Right renal pelvis (tissue), 4 donors: ENCODE measurements at places on chromosomes 5 and 9. TPM values are rescaled to one million over a fixed set of nuclear protein-coding genes. Genes with fewer than 3 reads are reported as not detected.

ZBTB6 gene
- polyA plus RNA-seq: 17.2 TPM

RNF183 gene
- 6.9 TPM for polyA plus RNA-seq

GRCh38 chr9:130979591-130980385, 29.2 kb upstream of the LAMC3 start:
- DNase-seq: no peak

LHX3 gene
- polyA plus RNA-seq: not detected

GRCh38 chr5:162769019-162769418, 668.4 kb upstream of the CCNG1 start:
- DNase-seq: no peak

SMIM33 gene
- not detected for polyA plus RNA-seq

ZFP37 gene
- 14.4 TPM for polyA plus RNA-seq

DNA sequence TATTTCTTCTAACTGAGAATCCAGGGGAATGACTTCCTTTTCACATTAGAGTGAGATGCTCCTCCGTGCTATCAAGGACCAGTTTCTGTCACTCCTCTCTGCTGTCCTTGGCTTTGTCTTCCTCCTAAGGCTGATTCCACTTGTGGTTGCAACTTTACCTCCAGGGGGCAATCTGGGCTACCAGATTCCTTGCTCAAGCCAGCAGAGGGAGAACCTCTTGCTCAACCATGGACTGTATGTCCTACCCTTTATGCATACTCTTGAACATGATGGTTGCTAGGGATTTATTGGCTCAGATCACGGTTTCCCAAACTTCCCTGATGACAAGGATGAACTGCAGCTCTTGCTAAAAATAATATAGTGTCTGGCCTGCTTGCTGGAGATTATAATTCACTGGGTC, 24.0 kb downstream of the NNT start:
- no peak for DNase-seq

DNA sequence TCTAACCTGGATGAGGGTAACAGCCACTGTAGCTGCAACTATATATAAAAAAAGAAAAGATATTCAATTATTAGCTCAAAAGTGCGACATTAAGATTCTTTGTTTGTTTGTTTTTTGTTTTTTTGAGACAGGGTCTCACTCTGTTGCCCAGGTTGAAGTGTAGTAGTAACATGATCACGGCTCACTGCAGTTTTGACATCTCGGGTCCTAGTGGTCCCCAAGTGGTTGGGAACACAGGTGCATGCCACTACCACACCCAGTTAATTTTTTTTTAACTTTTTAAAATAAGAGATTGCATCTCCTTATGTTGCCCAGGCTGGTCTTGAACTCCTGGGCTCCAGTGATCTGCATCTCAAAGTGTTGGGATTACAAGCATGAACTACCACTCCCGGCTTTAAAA, 61.8 kb downstream of the MEF2C start:
- no peak for DNase-seq

GRCh38 chr5:150022158-150022531, 21.6 kb downstream of the HMGXB3 start:
- DNase-seq: no peak

GFPT2 gene
- 4.2 TPM for polyA plus RNA-seq

TXN gene
- polyA plus RNA-seq: 248 TPM

DNA sequence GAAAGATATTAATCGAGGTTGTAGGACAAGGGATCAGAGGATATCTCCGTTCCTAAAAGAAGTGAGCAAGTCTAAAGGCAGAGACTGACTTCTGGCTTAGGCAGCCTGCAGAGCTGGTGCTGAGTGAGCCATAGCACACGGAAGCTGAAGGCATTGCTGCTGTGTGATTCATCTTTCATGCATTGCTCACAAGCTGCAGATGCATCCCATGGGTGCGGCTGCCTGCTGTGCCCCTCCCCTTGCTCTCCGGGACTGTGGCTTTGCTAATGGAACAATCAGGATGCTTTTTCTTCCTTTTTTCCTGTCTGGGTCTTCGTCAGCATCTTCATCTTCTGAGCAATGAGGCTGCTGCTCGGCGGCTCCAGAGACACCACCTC, 341.4 kb downstream of the DIRAS2 start:
- DNase-seq: no peak

PRDM9 gene
- polyA plus RNA-seq: not detected

DNA sequence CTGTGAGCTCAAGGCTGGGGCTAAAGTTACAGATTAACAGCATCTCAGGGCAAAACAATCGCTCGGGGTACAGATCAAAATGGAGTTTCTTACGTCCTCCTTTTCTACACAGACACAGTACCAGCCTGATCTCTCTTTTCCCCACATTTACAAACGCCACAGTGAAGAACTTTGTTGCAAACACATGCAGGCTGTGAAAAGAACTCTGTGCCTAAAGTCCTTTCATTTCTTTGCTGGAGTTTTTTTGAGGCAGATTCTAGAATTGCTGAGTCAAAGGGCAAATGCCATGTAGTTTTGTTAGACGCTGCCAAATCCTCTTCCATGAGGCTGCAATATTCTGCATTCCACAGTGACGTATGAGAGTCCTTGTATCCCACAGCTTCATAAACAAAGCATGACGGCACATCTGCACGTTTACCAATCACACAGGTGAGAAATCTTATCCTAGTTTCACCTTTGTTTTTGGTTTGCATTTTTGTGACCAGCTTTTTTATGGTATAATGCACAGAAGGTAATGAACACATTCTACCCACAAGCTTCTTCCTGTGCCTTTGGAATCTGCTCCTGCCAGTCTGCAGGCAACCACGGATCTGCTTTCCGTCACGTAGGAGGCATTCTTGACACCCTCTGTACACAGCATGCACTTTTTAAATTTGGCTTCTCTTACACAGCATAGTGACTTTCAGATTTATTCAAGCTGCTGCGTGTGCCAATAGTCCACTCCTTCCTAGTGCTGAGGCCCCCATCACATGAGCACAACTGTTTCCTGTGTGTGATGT, 44.6 kb upstream of the LPCAT1 start:
- peak; percentile 44 for DNase-seq

CER1 gene
- 1.1 TPM for polyA plus RNA-seq

GRCh38 chr5:16345454-16345853, 120.1 kb downstream of the ZNF622 start:
- DNase-seq: no peak

GRCh38 chr9:132288361-132288760, 66.4 kb downstream of the SETX start:
- DNase-seq: no peak

DNA sequence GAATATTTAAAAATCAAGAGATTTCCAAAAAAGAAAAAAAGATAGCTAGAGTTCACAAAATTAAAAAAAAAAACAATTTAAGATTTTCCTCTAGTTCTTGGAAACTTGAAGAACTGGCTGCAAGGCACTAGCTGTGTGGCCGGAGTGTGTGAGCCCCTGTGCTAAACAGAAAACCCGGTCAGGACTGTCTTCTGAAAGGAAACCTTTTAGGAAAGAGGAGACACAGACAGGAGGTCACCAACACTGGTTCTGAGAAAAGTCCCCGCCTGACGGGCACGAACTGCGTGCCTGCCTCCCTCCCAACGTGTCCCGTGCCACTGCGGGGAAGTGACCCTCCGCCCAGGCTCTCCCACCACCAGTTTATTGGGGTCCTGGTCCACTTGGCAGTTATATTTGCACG, 15.2 kb downstream of the TTF1 start:
- no peak for DNase-seq

- DNase-seq: no peak
Measured at GRCh38 chr9:72930828-72931227, 22.0 kb downstream of the ALDH1A1 start.

KIF4B gene
- polyA plus RNA-seq: 0.28 TPM

DNA sequence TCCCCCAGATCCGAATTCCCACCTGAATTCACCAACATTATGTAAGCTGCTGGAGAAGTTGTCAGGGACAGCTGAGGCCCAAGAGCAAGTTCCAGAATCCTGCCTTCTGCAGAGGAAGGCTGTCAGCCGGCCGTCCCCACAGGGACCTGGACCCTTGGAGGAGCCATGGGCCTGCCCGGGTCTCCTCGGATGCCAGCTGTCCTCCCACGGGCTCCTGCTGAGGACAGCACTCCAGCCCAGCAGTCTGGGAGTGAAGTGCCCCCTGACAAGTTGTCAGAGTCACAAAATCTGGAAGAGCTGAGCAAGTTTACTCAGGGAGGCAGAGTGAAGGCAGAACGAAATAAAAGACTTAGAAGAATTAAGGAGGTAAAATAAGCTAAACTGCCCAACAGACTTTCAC, 192.5 kb upstream of the DAPK1 start:
- no peak for DNase-seq

DNA sequence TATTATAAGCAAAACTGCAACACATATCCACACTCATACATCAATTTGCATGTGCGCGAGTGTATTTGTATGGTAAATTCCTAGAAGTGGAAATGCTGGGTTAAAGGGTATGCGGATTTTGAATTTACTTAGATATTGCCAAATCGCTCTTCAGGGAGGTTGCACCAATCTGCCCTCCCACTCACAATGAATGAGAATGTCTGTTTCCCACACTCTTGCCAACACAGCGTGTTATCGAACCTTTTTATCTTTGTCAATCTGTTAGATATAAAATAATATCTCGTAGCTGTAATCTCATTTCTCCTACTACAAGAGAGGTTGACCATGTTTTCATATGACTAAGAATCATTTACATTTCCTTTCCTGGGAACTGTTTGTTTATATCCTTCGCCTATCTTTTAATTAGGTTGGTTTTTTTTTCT, 35.7 kb downstream of the LHX2 start:
- no peak for DNase-seq

- no peak for DNase-seq
Measured at GRCh38 chr5:130198927-130199326, 294.7 kb downstream of the CHSY3 start.

EQTN gene
- polyA plus RNA-seq: 0.31 TPM

MVB12B gene
- 17.9 TPM for polyA plus RNA-seq

GRCh38 chr9:81225596-81225995, 463.8 kb downstream of the TLE1 start:
- DNase-seq: no peak

SLCO6A1 gene
- not detected for polyA plus RNA-seq

LCN9 gene
- polyA plus RNA-seq: not detected

BRINP1 gene
- polyA plus RNA-seq: 6.2 TPM

GFM2 gene
- polyA plus RNA-seq: 50.2 TPM

MIGA2 gene
- polyA plus RNA-seq: 17.9 TPM

PCDHB2 gene
- 5.7 TPM for polyA plus RNA-seq

SLC27A4 gene
- 18.0 TPM for polyA plus RNA-seq

PKD2L2 gene
- polyA plus RNA-seq: 0.30 TPM

GRCh38 chr5:74288448-74289108, 351.9 kb downstream of the ENC1 start:
- DNase-seq: no peak

GRCh38 chr9:116849721-116850120, 162.6 kb downstream of the TRIM32 start:
- no peak for DNase-seq

- no peak for DNase-seq
Measured at GRCh38 chr5:75534734-75535133, 23.0 kb downstream of the POLK start.

DNA sequence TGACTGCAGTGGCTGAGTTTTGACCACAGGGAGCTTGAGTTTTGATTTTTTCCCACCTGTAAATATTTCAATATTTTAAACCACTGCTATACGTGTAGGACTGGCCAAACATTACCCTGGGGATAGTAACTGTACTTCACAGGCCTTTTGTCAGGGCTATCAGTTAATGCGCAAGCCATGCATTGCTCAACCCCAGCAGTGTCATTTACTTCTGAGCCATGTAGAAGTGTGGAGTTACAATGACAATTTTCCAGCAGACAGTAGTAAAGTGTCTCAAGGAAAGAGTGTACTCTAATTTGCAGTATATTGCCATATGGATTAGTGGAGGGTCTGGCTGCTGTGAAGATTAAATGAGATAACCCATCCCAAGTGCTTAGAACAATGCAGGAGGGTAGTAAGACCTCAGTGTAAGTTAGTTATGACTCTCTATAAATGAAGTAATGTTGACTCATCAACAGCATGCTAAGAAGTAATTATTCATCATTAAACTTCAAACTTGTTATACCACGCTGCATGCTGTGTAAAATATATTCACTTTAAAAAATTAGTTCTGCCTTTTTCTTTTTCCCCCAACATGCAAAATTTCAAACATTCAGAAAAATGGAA, 489.2 kb downstream of the KDM4C start:
- no peak for DNase-seq

GRCh38 chr5:170287532-170287931, 10.0 kb downstream of the LCP2 start:
- DNase-seq: no peak

FAM221B gene
- polyA plus RNA-seq: 0.10 TPM

CBY3 gene
- not detected for polyA plus RNA-seq

MPDZ gene
- 52.4 TPM for polyA plus RNA-seq

GRCh38 chr9:115969096-115969495, 184.5 kb upstream of the PAPPA start:
- DNase-seq: no peak

GRCh38 chr5:109650493-109650892, 39.2 kb upstream of the MAN2A1 start:
- no peak for DNase-seq

- DNase-seq: no peak
Measured at GRCh38 chr5:149646564-149646963, 65.3 kb downstream of the ARHGEF37 start.

DNA sequence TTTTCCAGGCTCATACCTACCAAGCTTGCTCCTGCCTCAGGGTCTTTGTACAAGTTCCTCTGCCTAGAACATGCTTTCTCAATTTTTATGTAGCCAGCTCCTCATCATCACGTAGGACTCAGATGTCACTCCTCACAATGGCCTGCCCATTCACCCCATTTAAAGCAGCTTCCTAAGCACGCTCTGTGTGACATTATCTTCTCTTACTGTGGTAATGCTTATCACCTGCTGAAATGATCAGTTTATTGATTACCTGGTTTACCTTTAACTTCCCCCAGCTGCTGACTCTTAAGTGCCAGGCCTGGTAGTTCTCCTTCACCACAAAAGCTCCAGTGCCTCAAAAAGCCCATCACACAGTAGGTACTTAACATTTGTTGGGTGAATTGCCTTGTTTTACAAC, 13.6 kb downstream of the FUBP3 start:
- DNase-seq: no peak

DNA sequence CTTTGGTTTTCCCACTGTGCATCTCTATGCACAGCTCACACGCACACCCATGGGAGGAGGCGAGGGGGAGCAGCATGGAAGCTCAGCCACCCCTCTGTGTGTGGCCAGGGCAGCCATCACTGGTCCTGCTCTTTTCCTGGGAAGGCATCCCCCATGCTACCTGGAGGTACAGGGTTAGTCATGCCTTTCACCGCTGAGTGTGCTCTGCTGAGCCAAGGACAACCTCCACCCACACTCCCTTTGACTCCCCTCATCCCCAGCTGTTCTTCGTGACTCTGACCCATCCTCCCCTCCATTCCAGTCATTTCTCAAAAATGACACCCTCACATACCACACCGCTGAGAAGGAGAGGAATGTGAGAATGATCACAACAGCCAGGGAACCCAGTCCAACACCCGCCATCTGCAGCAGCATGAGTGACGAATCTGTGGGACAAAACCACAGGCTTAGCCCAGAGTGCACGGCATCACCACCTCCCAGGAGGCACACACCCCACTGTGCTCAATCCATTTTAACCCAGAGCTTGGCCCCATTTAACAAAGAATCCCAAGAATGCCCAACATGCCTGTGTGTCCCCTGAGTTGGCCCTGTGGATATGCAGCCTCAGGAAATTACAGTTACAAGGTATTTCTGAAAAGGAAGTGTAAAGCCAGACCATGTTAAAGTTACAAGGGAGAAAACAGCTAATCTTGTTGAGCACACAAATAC, 133.4 kb downstream of the SUSD1 start:
- no peak for DNase-seq

- DNase-seq: no peak
Measured at GRCh38 chr5:75667586-75667985, 49.7 kb downstream of the POC5 start.
